AG08396 (cell line): ENCODE measurements at places on chromosomes 13 and 19.
A peak's percentile ranks its signal among the peaks of the same experiment; 100 is the strongest.

DNA sequence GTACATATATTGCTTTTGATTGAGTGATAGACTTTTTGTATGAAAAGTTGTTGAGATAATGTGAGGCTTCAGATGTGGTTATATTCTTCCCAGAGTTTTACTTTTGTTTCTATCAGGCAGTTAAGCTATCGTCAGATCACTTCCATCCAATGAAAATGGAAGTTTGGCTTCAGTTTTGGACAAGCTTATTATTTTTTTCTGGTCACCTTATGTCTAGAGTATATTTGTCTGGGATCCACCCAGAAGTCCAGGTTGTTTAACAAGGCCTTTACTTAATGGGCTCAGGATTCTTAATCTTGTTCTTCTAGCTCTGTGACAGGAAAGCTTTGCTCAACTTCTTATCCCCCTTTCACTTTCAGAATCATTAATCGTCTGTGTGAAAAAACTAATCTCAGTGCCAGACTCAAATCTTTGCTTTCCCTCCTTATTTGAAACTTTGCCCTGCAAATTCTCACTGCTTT is 150.9 kb downstream of the PDS5B start:
- no peak for DNase-seq

GRCh38 chr19:51342631-51343569 is 961 bp upstream of the VSIG10L start:
- DNase-seq, result no peak

GRCh38 chr19:31499281-31500196 is 150.3 kb upstream of the TSHZ3 start:
- no peak for DNase-seq

- DNase-seq, result no peak
Measured at GRCh38 chr13:27383104-27383921, 41.1 kb upstream of the GTF3A start.

GRCh38 chr13:87356314-87356713 is 314.9 kb upstream of the SLITRK5 start:
- no peak for DNase-seq

GRCh38 chr13:48655291-48655690 is 1.6 kb downstream of the CYSLTR2 start:
- DNase-seq, result no peak

DNA sequence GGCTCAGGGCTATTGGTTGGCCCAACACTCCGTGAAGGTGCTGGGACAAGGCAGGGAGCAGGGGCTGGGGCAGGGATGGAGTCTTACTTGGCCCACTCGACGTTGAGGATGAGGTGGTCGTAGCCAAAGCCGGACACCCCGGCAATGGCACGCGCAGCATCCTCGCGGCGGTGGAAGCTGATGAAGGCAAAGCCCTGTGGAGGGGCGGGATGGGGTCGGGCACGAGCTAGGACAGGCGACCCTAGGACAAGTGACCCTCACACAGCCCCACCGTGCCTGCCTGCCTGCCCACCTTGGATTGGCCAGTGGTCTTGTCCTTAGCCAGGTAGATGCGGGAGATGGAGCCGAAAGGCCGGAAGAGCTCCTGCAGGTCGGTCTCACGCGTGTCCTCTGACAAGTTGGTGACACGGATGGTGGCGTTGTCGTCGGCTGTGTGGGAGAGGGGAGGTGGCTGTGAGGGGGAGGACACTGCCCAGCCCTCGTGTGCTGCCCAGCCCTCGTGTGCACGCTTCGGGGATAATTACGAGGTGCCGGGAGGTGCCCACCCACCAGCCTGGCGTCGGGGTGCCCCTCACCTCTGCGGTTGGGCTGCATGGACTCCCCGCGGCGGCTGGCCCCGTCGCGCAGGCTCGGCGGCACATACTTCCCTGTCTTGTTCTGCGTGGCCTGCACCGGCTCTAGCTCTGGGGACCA is 4.0 kb downstream of the P2RY11 start:
- DNase-seq, result no peak

DNA sequence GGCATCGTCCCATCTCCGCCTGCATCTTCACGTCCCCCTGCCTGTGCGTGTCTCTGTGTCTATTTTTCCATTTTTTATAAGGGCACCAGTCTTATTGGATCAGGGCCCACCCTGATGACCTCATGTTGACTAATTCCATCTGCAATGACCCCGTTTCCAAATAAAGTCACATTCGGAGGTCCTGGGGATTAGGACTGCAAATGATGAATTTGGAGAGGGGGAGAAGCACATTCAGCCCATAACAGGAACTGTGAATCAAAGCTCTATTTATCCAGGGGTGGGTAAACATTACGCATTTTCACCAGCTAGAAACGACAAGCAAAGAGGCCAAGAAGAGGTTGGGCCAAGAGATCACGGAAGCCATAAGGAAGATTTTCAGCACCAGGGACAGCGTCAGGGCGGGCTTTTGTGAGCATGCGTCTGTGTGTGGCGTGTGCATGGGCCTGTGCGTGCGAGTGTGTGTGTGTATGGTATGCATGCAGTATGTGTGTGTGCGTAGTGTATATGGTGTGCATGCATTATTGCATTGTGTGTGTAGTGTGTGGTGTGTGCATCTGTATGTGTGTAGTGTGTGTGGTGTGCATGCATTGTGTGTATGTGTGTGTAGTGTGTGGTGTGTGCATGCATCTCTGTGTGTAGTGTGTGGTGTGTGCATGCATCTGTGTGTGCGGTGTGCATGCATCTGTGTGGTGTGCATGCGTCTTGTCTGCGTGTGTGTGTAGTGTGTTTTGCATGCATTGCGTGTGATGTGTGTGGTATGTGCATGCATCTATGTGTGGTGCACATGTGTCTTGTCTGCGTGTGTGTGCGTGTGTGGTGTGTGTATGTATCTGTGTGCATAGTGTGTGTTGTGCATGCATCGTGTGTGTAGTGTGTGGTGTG is 19.6 kb downstream of the CELF5 start:
- peak; percentile 53 for DNase-seq

GRCh38 chr13:51243832-51244231 is 21.6 kb downstream of the FAM124A start:
- no peak for DNase-seq

DNA sequence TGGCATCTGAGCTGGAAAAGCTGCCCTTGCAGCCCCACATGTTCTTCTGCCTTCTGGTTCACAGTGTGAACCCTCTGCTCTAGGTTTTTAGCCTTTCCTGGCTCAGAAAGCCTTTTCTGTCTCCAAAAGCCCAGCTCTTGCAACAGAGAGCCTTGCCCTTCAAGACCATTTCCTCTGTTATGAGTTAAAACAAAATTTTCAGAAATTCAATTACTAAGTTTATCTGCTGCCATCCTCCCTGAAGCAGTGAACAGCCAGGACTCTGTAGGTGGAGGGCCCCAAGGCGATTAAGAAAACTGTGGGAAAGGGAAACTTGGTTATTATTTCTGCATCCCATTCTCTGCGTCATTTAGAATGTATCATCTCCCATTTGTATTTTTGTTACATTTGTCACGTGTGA is 18.8 kb downstream of the FAM124A start:
- no peak for DNase-seq

DNA sequence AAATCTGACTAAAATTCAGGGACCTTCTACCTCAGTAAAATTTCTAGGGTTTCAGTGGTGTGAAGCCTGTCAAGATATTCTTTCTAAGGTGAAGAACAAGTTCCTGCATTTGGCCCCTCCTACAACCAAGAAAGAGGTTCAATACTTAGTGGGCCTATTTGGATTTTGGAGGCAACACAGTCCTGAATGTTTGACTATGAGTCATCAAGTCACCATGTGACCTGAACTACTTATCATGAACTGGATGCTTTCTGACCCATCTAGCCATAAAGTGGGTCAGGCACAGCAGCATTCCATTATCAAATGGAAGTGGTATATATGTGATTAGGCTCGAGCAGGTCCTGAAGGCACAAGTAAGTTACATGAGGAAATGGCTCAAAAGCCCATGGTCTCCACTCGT is 163.0 kb upstream of the IRS2 start:
- no peak for DNase-seq

DNA sequence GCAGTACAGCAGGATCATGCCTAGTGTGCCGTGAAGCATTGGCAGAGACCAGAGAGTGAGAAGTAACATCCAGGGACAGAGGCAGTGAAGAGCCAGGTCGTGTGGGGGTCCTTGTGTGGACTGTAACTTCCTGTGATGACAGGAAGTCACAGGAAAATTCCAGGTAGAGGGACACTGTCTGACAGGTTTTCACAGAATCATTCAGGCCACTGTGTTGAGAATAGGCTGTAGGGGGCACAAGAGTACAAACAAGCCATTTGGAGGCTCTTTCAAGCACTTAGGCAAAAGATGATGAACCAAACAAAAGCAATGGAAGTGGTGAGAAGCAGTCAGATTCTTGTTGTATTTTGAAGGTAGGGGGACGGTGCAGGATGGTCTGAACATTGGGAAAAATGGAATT is 46.4 kb downstream of the N4BP2L1 start:
- peak; percentile 23 for DNase-seq

GRCh38 chr19:54189145-54189734 is at the start of gene MBOAT7:
Gene MBOAT7, minus strand, starts transcription at chr19:54189580. Its CDS starts 1,072 bp downstream, at chr19:54188508.
- DNase-seq, result no peak
